ENCODE measurements at places on chromosomes 6 and 20.

- DNase-seq, result peak; percentile 51
These were observed 24.2 kb upstream of the TMX4 start for GRCh38 chr20:8043687-8044282.

GRCh38 chr6:155224618-155225017 lies 39.2 kb upstream of the CLDN20 start:
- DNase-seq, result no peak

GRCh38 chr6:157145656-157146285 lies 177.5 kb downstream of the TMEM242 start:
- no peak for DNase-seq

DNA sequence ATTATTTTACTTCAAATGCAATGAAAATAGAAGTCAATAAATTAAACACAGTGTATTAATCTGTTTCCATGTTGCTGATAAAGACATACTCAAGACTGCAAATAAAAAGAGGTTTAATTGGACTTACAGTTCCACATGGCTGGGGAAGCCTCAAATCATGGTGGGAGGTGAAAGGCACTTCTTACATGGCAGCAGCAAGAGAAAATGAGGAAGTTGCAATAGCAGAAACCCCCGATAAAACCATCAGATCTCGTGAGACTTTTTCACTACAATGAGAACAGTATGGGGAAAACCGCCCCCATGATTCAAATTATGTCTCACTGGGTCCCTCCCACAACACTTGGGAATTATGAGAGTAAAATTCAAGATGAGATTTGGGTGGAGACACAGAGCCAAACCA lies 82.2 kb downstream of the GPR63 start:
- DNase-seq, result no peak

DNA sequence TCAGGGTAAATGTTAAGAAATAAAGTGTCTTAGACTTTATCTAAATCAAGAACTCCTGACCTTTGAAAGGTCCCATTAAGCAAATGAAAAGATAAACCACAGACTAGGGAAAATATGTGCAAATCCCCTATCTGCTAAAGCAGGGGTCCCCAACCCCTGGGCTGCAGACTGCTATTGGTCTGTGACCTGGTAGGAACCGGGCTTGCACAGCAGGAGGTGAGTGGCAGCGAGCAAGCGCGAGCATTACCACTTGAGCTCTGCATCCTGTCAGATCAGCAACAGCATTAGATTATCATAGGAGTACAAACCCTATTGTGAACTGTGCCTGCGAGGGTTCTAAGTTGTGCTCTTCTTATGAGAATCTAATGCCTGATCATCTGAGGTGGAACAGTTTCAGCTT lies 42.4 kb downstream of the LCA5 start:
- DNase-seq, result no peak

- no peak for DNase-seq
These were observed 43.6 kb downstream of the RREB1 start for GRCh38 chr6:7151381-7151780.

DNA sequence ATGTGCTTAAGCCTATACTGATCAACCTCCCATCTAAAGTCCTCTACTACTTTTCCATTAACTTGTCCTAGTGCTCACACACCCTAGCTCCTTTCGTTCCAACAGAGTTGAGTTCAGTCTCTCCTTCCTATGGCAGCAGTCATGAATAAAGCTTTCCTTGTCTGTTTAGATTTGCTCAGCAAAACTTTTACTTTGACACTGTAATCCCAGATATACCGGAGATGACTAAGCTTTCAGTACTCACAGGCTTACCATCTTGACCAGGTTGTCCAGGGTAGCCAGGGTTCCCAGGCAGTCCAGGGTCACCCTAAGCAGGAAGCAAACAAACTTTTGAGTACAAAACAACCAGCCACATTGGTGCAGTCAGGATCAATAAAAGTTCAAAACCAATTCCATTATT lies 90.7 kb downstream of the COL21A1 start:
- no peak for DNase-seq

GRCh38 chr6:157443066-157443800 lies 62.2 kb downstream of the ZDHHC14 start:
- no peak for DNase-seq

- no peak for DNase-seq
These were observed 687.7 kb upstream of the MARCKS start for GRCh38 chr6:113169484-113169883.

Data from glomerular endothelial cell (primary cell).